GDM1 (cell line): ENCODE measurements at places on chromosomes 4 and X.

DNA sequence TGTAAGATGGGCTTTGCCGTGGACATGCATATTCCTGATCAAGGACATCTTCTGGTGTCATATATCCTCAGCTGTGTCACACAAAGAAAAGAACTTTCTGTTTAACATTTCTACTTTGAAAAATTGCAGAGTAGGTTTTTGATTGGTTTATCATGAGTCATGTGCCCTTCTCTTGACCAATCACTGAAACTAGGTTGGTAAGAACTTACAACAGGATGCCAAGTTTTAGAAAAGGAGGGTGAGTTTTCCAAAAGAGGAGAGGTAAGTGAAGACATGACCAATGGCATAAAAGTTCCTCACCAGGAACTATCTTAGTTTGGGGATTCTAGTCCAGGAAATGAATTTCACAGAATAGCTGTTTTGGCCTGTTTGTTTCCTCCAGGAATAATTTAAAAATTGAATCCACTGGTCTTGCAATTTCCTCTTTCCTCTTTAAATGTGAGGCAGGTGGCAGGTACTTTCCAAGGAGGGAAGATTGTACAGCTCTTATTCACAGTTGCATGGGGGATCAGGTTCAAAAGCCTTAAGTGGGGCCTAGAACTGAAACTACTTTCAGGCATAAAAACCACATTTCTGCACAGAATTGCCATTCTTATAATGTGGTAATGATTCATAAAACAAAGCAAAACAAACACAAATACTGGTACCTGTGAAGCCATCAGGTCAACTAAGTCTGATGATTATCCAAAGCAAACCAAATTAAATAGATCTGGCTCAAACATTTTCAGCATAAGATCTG lies 1114.5 kb upstream of the LCORL start:
- DNase-seq = no peak

- no peak for DNase-seq
Measured at GRCh38 chr4:10765386-10765785, 80.8 kb upstream of the CLNK start.

- no peak for DNase-seq
Measured at GRCh38 chrX:48649102-48649501, 34.5 kb upstream of the WAS start.

DNA sequence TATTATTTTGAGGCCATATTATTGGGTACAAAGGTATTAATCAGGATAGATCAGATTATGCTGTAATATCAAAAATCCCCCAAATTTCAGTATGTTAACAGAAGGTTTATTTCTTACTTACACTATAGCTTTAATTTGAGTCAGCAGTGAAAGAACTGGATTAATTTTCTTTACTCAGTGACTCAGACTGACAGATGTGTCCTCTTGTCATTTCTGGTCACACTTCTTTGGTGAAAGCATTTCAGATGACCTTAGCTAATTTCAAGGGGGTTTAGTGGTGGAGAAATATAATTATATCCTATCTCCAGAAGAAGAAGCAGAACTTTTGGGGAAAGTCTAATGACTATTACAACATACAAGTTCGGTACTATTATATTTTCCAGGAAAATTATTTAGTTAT lies 12.4 kb downstream of the DDIT4L start:
- no peak for DNase-seq

DNA sequence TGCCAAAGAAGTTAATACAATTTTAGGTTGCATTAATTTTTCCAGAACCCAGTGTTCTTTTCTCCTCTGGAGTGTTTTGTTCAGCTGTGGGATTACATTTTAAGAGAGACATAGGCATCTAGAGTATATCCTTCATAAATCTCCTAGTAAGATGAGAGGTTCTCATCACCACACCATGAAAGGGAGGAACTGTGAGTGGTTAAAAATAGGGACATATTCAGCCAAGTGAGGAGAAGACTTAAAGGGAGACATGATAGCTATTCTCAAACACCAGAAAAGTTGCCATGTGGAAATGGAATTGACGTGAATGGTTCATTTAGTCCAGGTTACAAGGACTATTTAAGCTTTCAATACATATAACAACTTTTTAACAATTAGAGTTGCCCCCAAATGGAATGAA lies 6.5 kb upstream of the MRPL1 start:
- no peak for DNase-seq

- no peak for DNase-seq
Measured at GRCh38 chrX:107738768-107739167, 36.8 kb downstream of the TSC22D3 start.

DNA sequence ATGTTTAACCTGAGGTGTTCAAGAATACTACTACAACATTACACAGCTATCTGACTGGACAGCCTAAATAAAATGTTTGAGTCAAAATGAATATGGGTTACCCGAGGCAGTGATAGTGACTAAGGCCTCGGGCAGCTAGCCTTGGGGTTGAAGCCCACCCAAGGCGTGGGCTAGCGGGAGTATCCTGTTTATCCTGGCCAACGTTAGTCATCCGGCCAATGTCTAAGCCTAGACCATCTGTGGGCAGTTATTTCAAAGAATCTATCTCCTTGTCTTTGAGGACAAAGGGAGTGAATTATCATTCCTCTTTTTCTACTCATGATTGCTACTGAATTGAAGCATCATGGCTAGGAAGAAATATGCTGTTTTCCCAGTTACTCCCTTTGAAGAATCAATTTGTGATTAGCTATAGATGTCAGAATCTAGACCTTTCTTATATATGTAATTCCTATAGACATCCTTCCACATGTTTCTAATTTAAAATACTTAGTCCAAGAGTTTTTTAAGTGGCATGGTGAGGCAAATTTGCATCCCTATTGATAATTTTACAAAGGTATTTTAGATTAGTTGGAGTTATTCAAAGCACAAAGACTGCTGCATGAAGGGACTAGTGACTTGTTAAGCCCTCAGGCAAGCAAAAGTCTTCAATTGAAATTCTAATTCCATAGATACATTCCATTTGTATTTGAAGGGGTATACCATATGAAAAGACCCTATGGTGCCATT lies 6.0 kb upstream of the PDGFC start:
- DNase-seq = no peak

DNA sequence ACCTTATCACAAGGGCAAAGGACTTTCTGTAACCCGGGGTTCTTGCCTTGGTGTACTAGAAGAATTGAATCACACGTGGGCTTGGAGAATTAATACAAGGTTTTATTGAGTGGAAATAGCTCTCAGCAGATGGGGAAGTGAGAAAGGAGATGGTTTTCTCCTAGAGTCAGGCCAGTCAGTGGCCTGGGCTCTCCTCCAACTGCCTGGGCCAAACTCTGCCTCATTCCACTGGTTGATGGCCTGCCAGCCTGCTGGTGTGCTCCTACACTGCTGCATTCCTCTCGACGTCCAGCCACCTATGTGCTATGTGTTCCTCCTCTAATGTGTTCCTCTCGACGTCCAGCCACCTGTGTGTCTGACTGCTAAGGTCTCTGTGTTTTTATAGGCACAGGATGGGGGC lies 35.3 kb upstream of the SPIN2A start:
- no peak for DNase-seq

- no peak for DNase-seq
Measured at GRCh38 chr4:120672558-120673147, 249.9 kb downstream of the PRDM5 start.

GRCh38 chr4:38073596-38074234 lies 113.5 kb downstream of the PTTG2 start:
- DNase-seq = no peak

DNA sequence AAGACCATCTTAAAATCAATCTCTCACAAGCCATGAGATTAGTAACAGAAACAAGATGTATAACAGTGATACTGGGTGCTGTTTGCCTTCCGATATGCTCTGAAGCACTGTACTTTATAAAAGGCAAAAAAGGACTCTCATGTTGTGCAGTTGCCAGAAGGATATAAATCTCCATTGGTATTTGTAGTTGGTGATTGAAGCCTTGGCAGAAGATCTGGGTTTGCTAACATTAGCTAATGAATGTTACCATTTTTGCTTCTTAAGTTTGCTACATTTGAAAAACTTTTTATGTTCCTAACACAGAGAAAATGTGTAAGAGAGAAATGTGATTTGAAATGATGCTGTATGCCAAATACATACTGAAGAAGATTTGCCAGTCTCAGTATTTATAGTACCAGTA lies 44.4 kb downstream of the RAP1GDS1 start:
- no peak for DNase-seq

DNA sequence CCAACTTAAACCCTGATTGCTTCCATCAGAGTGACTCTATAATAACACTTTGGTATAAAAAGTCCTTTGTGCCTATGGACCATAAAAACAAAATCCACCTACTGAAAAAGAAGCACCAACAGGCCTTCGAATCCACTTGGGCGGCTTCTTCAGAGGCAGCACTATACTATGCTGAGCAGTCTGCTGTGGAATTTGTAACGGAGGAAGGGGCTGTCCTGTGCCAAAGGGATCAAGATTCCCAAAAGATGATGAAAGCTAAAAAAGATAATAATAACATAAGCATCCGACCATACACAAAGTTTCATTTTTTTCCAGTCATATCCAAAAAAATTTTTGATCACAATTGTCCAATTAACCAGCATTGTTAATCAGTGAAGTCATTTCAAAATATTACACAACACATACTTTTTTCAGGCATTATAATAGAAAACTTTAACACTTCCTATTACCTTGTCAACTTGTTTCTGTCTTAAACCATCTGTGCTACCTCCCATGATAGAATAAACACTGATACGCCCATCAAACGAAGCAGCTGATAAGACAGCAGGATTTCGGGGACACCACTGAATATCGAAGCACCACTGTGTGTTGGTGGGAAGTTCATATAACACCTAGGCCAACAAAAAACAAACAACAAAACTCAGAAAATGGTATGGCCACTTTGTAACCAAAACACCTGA lies 24.1 kb downstream of the SEC31A start:
- no peak for DNase-seq

DNA sequence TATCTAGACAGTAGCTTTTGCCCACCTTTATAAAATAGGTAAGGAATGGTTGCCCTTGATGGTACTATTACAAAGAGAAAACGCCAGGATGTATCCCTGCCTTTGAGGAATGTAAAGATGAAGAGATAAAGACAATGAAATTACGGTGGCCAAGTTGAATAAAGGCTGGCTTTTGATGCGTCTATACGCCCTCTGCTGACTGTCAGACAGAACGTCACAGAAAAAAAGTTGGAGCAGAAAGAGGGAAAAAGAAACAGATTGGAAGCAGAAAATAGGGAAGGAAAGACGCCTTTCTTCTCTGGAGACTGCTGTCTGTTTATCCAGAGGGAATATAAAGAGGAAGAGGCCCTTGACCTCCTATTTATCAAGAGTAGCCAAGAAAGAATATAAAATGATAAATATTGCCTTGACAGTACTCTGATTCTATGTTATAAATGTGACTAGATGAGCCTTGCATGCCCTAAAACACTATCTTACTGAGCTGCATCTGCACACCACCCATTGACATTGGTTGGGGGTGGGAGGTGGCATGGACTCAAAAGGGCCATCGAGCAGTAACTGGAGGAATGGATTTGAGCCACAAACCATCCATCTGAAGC lies 30.6 kb downstream of the PCDH19 start:
- DNase-seq = no peak

- DNase-seq = no peak
Measured at GRCh38 chr4:81914623-81915022, 442.9 kb upstream of the RASGEF1B start.

GRCh38 chrX:40346379-40346778 lies 234.4 kb upstream of the ATP6AP2 start:
- no peak for DNase-seq

DNA sequence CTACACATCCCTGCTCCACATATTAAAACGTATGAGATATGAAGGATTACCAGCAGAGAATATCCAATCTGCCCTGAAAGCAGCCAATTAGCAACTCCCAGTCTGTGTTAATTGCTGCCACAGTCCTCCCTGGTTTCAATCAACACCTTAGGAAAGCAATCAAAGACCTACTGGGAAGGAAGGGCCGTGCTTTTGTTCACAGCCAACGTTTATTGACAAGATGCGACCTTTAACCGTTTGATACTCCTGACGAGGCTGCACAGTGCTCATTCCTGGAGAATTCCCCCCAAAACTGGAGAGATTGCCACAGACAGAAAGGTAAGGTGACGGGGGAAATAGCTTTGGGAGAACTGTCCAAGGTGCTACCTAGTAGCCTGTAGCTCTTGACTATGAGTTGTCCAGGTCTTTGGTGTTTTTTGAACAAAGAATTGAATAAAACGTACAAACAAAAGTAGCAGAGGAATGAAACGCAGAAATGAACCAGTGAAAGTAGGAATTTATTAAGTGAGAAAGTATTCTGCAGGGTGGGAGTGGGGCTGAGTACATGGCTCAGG lies 596.5 kb downstream of the NLGN4X start:
- DNase-seq = no peak

- DNase-seq = no peak
Measured at GRCh38 chr4:17272154-17272553, 239.7 kb downstream of the QDPR start.

DNA sequence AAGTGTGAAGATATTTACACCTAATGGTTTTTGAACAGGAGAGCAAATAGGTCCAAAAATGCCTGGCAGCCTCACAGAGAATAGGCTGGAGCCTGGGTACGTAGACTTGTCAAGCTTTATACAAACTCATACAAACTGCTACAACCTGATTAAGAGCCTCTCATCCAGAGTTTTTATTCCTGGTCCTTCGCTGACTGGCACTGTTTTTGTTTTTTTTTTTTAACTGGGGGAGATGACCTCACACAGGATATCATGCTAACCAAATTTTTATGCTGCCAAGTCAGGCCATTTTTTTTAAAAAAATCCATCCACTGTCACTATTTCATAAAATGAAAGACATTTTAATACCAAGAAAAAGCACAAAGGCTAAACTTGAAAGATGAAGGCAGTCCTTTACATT lies 1.9 kb downstream of the FAM114A1 start:
- DNase-seq = no peak

- no peak for DNase-seq
Measured at GRCh38 chr4:113028074-113028473, 21.4 kb upstream of the ANK2 start.

- DNase-seq = no peak
Measured at GRCh38 chr4:187865914-187866313, 129.7 kb upstream of the ZFP42 start.

DNA sequence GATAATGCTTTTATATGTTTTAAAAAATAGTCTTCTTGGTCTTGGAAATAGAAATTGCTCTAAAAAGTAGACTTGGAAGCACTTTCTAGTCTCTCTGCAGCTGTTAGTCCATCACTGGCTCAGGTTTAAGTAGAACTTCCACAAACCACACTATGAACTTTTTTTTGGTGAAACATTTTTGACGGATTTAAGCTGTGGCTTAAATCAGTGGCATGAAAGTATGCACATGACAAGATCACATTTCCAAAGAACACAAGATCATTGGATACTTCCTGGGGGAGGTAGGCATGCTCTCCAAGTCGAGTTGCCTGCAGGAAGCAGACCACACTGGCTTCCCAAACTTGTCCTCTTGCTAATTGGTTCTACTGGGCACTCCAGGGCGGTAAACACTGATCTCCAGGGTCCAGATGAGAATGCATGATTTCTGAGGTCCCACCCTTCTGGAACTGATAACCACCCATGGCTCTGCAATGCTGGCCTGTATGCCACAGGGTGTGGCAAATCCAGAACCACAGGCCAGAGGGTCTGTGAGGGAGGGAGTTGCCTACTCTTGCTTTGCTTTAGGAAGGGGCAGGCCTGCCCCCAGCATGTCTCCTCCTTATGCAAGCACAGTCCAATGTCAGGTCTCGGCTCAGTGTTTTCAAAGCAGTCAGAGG lies 331.9 kb upstream of the SFRP2 start:
- DNase-seq = no peak

- no peak for DNase-seq
Measured at GRCh38 chrX:106649523-106650428, 38.0 kb downstream of the RADX start.
